ENCODE measurements at places on chromosomes 2 and 18.

DNA sequence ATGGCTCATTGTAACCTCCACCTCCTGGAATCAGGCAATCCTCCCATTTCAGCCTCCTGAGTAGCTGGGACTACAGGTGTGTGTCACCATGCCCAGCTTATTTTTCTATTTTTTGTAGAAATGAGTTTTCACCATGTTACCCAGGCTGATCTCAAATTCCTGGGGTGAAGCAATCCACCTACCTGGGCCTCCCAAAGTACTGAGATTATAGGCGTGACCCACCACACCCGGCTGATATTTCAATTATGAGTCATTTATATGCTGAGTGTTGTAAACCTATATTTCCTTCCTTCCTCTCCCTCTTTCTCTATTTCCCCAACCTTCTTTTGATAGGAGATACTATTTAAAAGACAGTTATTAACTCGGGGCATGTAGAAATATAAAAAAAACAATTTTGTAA is 469.6 kb upstream of the ID2 start:
- no peak for DNase-seq

DNA sequence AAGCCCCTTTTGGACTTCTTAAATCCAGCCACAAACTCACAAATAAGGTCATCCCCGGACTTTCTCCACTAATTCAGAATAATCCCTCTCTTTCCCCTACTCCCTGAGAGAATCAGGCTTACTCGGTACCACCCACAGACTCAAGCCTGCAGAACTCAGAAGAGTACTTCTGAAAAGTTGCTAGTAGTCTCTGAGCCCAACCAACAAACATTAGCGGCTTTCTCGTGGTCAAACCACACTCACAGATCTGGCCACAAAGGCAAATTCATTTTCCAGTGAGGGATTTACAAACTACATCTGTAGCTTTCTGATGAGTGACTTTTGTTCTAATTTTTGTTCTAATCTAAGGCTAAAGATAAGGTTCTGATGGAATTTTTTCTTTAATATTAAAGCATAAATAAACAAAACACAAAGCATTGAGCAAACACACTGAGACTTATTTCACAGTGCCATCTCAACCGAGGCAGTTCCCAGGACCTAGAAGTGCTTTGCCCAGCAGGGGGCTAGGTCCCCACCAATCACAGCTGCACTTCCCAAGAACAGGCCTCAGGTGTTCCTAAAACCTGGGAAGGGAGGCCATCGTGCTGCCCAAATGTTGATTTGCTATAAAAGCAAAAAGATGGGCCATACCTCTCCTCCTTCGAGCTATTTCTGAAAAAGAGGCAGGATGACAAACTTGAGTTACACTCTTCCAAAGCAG is 110.7 kb downstream of the COLEC12 start:
- DNase-seq: no peak

DNA sequence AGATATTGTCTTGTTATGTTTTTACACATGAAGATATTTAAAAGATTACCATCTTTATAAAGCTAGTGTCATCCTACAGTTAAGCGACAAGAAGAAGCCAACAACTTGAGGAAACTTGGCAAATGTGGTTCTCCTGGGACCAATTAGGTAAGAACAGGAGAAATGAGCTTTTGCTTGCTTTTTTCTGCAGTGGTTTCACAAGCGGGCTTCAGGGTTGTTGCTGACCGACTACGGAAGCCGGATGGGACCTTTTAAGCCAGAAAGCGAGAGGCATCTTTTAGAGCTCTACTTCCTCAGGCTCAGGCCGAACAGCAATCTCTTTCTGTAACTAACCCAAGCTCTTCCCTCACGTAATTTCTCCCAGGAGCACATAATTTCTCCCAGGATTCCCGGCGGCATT is 256.5 kb downstream of the CNTNAP5 start:
- DNase-seq: no peak

- DNase-seq: no peak
Observed at GRCh38 chr18:69999656-70000055, 52.0 kb upstream of the CD226 start.

- no peak for DNase-seq
Observed at GRCh38 chr2:10246370-10246769, 56.3 kb upstream of the HPCAL1 start.

GRCh38 chr18:57149051-57149450 is 2.2 kb downstream of the BOD1L2 start:
- DNase-seq: no peak

DNA sequence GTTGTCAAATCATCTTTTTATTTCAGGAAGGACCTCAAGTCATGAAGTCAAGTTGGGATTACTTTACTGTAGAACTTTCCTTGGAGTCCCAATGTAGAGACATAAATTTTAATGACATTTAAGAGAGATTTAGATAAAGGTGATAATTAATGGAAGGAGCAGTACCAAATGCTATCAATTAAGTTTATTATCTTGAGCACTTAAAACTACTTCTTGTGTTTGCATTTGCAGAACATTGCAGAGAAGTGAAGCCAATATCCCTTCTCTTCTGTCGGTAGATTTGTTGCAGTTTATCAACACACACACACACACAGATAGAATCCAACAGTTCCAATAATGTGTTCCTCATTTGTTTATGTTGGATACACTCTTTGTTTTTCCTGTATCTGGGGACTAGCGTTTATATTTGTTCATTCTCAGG is 570.7 kb downstream of the EPHA4 start:
- no peak for DNase-seq

DNA sequence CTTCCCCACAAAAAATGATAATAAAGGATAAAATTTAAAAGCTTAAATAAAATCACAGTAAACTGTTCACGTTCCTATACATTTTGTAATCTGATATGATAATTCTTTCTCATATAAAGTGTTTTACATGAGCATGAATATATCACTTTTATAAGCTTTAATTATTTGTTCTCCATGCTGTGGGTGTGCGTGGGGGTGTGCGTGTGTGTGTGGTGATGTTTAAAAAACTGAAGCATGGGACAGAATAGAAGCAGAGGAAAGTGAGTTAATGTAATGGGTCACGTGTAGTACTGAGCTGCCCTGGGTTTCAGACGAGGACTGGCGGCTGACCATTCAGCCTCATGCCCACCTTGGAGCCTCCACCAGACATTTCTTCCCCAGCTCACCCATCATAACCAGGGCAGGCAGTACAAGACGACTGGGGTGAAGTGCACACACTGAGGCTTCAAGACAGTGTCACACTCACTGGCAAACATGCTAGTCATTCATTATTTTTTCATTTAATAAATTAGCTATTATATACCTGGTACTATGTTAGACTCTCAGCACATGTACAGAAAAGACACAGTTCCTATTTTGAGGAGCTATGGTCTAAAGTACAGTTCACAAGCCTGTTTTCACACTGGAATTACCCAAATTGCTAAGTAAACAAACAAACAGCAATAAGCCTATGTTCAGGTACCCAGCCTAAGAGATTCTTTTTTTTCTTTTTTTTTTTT is 97.2 kb upstream of the LPIN2 start:
- DNase-seq: no peak

GRCh38 chr18:49910019-49910418 is 96.7 kb upstream of the ACAA2 start:
- no peak for DNase-seq

GRCh38 chr2:239399921-239400595 is 762 bp downstream of the HDAC4 start:
- no peak for DNase-seq

DNA sequence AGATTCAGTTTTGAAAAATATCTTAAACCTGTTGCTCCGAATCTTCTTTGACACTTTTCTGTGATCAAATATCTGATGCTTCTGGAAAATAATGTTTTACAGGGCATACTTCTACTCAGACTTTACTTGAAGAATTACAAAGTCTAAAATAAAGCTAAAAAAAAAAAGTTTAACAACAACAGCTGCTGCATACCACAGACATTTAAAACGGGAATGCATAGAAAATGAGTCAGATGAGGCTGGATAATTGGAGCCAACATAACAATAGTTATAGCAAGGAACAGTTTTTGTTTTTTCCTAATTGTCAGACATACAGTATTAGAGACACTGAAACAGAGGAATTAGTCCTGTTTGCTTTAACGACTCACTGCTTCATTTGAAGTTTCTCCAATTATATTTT is 1090.2 kb downstream of the SUCLG1 start:
- no peak for DNase-seq

DNA sequence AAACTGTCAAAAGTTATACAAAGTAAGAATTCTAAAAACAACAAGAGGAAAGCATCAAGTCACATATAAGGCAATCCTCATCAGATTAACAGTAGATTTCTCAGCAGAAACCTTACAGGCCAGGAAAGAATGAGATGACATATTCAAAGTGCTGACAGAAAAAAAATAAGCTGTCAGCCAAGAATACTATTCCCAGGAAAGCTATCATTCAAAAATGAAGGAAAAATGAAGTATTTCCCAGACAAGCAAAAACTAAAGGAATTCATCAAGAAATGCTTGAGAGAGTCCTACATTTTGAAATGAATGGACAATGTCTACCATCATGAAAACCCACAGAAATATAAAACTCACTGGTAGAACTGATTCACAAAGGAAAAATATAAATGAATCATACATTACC is 268.9 kb upstream of the OSR1 start:
- DNase-seq: no peak

- DNase-seq: peak; percentile 24
Observed at GRCh38 chr18:32019251-32019948, 775 bp downstream of the RNF125 start.

- DNase-seq: no peak
Observed at GRCh38 chr2:70133491-70134322, 46.4 kb downstream of the PCBP1 start.

- peak; percentile 16 for DNase-seq
Observed at GRCh38 chr2:86078774-86079545, 26.7 kb downstream of the POLR1A start.

- no peak for DNase-seq
Observed at GRCh38 chr2:84959095-84959565, 11.8 kb upstream of the KCMF1 start.

DNA sequence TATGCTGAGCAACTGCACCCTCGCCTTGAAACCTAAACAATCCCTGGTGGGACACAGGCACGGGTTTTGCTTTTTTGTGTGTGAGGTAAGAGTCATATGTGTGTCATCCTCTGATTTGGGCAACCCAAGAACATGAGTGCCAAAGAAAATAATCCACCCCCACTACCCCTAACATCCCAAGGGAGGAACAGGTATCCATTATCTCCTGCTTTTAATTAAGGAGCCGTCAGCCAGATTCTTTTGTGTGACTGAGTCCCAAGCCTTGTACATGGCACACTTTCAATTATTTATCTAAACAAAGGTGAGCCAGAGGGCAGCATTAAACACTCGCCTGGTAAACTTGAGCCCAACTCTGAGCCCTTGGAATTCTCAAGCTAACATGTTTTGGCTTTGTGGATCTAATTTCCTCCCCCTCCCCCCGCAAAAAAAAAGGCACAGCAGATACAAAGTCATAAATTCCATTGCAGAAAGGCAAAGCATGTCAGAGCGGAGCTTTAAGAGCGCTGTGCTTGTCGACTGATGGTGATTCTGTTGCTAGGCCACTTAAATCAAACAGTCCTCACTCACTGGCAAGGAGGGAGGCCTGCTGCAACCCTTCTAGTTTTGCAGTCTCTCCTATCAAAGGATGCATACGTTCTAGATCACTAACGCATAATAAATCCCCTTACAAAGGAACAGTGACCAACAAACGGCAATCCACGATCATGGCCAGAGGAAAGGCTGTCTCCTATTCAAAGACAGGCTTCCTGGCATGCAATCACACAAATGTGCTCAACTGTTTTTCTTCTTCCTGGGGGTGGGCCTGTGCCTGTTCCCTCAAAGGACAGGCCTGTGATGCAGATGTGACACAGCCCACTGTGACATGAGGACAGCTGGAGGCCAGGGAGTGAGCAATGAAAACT is 143.5 kb upstream of the LMAN1 start:
- no peak for DNase-seq

DNA sequence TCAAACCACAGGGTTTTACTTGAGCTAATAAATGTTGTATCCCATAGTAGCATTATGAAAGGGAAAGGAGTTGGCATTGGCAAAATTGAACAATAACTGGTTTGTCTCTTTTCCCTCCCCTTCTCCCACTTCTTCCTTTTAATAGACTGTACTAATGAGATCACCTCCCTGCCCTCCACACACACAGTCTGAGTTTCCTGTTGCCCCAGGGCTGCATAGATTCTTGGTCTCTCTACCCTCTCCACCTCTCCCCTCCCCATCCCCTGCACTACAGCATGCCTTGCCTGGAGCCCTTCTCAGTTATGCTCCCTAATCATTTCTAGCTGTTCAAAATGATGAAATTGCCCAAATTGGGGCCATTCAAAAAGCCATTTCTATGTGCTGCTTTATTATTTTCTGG is 37.2 kb upstream of the NEMP2 start:
- no peak for DNase-seq

- no peak for DNase-seq
Observed at GRCh38 chr2:8149985-8150539, 531.8 kb upstream of the ID2 start.

GRCh38 chr2:186431306-186431705 is 54.8 kb upstream of the ZC3H15 start:
- DNase-seq: no peak

- no peak for DNase-seq
Observed at GRCh38 chr2:236291476-236291875, 27.3 kb upstream of the ASB18 start.

DNA sequence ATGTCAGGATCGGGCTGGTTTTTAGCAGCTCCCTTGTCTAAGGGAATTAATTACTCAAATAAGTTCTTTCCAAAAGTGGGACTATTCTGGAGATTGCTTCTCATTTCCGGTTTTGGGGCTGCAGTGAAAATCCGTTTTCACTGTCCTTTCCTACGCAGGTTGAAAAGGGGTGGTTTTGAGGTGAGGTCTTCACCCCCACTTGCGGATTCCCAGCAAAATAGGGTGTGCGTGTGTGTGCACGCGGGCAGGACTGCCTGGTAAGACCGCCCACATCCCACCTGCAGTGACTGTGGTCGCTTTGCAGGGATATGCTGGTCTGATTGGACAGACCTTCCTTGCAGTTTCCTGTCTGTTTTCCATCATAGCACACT is 472 bp upstream of the PLEKHM3 start:
- no peak for DNase-seq

- no peak for DNase-seq
Observed at GRCh38 chr2:219629976-219630695, 2.7 kb downstream of the SLC4A3 start.

- no peak for DNase-seq
Observed at GRCh38 chr2:191612496-191612895, 65.4 kb upstream of the NABP1 start.

- no peak for DNase-seq
Observed at GRCh38 chr2:171579481-171579880, 57.2 kb downstream of the CYBRD1 start.

GRCh38 chr2:158513841-158514240 is 57.1 kb downstream of the PKP4 start:
- no peak for DNase-seq

- no peak for DNase-seq
Observed at GRCh38 chr2:182031956-182032355, 46.3 kb downstream of the PPP1R1C start.

DNA sequence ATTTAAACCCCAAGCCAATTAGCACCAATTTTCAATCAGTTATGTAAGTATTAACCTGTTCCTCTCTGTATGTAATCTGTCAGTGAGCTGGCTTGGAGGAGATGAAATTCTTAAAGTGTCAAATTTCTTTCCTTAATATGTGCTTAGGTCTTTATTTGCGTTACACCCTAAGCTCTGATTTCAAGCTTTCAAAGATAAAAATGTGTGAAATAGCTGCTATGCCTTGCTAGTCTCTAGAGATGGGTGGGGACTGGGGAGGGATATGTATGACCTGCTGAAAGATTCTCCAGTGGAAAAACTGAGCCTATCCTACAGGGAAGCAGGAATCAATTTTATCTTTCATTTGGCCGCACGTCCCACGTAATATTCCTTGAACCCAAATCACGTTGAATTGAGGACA is 264.5 kb downstream of the RND3 start:
- no peak for DNase-seq
